ENCODE measurements at places on chromosomes 5 and 9.

DNA sequence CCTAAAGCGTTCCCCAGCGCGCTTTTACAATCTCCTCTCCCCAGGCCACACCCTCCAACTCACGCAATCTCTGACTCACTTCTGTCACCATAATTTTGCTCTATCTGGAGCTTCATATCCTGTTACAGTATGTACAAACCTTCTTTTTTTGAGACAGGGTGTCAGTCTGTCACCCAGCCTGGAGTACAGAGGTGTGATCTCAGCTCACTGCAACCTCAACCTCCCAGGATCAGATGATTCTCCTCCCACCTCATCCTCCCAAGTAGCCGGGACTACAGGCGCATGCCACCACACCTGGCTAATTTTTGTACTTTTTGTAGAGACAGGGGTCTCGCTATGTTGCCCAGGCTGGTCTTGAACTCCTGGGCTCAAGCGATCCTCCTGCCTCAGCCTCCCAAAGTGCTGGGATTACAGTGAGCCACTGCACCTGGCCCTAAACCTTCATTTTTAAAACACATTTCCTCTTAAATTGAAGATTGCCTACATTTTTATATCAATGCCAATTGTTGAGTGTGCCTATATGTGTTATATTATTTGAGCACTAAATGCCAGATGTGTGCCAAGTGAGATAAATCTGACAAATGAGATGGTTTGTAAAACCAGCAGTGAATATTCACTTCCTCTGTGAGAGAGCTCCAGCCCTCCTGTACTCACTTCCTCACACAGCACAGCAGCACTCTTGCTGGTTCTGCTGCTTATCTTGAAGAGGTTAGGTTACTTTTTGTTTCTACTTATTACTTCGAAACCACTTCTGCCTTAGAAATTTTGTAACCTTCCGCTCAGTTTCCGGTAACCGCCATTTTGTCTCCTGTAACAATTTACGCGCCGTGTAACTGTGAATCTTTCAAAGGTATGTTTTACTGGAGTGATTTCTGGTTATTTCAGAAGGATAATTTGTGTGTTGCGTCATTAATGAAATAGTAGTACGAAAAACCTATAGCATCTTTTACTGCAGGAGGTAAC, 57.9 kb downstream of the DOCK8 start:
- DNase-seq: no peak

- no peak for DNase-seq
Observed at GRCh38 chr5:57953792-57954191, 471.2 kb upstream of the ACTBL2 start.

GRCh38 chr9:76552181-76552580, 93.2 kb downstream of the GCNT1 start:
- no peak for DNase-seq

DNA sequence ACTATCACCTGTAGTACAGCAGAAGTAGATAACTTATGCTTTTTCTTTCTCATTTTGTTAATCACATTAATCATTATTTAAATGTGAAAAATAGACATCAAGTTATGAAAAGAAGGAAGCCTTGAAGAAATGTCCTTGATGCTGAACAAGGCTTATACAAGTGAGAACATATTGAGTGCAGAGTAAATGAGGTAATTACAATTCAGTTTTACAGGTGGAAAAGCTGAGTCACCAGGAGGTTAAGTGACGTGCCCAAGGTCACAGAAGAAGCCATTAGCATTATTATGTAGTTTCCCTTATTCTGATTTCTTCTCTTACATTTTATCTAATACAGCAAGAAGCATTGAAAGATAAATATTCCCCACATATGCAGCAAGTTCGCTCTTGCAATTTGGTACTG, 998.5 kb upstream of the CDH6 start:
- peak; percentile 99 for DNase-seq

- DNase-seq: no peak
Observed at GRCh38 chr5:175851311-175851710, 20.1 kb upstream of the CPLX2 start.

DNA sequence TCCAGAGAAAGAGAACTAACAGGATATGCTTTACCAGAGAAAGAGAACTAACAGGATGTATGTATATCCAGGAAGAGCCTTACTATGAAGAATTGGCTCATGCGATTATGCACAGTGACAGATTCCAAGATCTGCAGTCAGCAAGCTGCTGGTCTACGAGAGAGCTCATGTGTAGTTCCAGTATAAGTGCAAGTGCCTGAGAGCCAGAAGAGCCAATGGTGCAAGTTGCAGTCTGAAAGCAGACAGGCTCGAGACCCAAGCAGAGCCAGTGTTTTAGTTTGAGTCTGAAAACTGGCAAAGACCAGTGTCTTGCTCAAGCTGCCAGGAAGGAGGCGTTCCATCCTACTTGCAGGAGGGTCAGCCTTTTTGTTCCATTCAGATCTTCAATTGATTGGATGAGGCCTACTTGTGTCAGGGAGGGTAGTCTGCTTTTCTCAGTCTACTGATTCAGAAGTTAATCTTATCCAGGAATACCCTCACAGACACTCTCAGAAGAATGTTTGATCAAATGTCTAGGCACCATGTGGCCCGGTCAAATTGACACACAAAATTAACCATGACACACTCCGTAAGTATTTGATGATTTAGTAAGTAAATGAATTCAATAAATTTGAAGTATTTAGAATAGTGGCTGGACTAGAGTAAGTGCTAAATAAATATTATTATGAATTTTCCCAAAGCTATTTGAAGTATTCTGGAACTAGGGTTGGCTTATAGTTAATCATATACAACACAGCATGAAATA, 372.1 kb upstream of the SGCD start:
- DNase-seq: no peak

GRCh38 chr5:140882591-140882899, 621 bp downstream of the PCDHA13 start:
- peak; percentile 87 for DNase-seq

DNA sequence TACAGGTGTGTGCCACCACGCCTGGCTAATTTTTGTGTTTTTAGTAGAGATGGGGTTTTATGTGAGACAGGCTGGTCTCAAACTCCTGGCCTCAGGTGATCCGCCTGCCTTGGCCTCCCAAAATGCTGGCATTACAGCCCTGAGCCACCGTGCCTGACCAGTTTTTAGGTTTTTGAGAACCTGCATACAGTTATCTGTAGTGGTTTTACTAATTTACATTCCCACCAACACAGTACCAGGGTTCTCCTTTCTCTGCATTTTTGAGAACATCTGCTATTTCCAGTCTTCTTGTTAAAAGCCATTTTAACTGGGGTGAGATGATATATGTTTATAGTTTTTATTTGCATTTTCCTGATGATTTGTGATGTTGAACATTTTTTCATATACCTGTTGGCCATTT, 12.8 kb downstream of the DMXL1 start:
- DNase-seq: no peak

- no peak for DNase-seq
Observed at GRCh38 chr9:73148447-73148937, 3.2 kb upstream of the ANXA1 start.

GRCh38 chr9:85884256-85884655, 56.7 kb upstream of the NAA35 start:
- DNase-seq: no peak

- DNase-seq: no peak
Observed at GRCh38 chr5:135492319-135492626, 40.1 kb upstream of the TIFAB start.

GRCh38 chr5:96775050-96775449, 32.7 kb downstream of the ERAP1 start:
- DNase-seq: no peak

DNA sequence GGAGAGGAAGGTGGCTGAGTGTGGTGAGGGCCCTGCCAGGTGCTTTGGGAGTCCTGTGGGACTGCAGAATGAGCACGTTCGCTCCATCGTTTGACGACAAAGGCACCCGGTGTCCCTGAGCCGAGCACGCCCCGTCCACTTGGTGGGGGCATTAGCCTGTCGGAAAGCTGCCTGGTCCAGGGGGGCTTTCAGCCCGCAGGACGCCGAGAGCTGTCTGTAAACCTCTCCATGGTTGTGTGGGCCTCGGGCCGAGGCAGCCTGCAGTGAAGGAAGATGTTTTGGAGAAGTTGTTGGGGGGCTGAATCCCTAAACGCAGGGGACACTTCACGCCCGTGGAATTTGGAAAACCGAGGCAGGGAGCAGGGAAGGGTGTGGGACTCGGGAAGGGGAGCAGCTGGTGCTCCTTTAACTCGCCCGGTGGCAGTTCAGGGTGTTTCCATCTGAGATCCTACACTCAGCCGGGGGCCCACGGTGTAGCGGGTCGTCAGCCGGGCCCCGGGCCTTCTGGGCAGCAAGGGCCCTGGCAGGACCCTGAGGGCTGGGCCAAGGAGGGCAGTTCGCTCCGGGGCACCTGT, 53.8 kb downstream of the MRPL36 start:
- no peak for DNase-seq

DNA sequence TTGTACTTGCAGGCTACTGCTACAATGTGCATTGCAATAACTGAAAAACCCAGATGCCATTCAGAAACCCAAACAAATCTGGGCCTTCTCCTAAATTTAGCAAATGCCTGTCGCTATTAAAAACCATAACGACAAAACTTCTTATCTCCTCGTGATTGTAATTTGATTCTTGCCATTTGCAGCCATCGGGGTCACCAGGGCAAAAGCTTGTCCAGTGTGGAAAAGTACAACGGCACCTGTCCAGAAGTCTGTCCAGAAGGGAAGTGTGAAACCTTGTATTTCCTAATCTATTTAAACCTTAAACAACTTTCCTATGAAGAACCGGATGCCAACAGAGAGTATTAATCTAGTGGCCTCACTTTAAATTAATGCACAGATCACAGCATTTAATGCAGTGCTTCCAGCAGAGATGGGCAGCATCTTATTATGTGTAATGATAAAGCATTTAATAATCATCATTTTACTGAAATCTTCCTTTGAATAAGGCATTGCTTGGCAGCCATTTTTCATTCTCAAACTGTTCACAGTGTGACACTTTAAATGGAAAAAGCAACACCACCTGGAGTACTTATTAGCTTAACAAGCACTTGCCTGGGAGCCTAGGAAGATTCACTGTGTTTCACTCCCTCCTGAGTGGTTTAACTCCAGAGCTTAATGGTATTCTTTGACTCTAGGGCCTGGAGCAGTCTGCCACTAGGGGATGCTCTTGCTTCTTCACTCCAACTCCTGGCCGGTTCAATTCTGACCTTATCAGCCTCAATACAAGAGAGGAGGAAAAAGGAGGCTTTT, 4.9 kb upstream of the C7 start:
- peak; percentile 92 for DNase-seq

DNA sequence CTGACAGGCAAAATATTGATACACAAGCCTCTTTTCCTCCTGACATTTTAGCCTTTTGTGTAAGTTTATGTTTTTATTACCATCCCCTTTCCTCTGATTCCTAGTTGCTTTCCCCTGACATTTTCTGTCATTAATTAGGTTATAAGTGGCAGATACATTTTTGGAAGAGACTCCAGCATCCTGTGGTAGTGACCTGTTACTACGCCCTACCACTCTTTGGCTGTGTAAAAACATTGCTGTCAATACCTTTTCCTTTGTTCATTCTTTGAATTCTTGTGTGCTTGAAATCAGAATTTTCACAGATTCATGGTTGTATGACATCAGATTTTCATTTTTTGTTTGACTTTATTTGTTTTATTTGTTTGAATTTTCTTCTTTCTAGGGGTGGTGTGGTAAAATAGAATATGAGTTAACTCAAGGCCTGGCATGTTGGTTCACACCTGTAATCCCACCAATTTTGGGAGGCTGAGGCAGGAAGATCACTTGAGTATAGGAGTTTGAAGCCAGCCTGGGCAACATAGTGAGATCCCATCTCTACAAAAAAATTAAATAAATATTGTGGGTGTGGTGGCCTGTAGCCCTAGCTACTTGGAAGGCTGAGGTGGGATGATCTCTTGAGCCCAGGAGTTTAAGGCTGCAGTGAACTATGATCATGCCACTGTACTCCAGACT, 43.4 kb downstream of the UBE2R2 start:
- no peak for DNase-seq

DNA sequence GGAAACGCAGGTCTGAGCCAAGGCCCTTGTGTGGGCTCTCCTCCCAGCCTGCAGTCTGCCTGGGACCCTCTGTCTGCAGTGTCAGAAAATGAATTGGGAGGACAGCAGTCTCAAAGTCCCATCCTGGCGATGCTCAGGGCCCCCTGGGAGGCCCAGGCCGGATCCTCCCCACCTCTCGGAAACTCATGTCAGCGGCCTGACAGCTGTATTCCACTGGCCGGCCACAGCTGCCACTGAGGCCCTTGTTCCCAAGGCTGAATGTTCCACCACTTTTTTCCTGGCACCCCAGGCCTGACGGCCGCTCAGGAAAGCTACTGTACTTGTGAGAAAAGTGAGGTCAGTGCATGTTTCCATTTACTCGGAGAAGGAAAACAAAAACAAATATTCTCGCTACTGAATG, 180.0 kb downstream of the FGF18 start:
- no peak for DNase-seq

GRCh38 chr5:157193699-157194424, 13.2 kb downstream of the ITK start:
- no peak for DNase-seq

GRCh38 chr9:16535555-16535954, 334.9 kb downstream of the BNC2 start:
- DNase-seq: no peak

DNA sequence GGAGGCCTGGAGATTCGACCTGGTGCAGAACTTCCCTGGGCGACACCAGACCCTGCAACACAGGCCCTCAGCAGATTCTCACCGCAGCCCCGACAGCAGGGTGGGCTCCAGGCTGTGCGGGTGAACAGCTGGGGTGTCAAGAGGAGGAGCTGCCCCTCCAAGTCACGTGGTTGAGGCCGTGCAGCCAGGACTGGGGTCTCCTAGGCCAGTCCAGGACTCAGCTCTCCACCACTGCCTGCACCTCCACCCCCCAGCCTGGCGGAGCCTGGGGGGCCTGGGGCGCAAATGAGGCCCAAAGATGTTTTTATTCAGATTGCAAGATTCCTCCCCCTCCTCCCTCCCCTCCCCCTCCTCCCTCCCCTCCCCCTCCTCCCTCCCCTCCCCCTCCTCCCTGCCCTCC, 9.2 kb upstream of the AGPAT2 start:
- no peak for DNase-seq

DNA sequence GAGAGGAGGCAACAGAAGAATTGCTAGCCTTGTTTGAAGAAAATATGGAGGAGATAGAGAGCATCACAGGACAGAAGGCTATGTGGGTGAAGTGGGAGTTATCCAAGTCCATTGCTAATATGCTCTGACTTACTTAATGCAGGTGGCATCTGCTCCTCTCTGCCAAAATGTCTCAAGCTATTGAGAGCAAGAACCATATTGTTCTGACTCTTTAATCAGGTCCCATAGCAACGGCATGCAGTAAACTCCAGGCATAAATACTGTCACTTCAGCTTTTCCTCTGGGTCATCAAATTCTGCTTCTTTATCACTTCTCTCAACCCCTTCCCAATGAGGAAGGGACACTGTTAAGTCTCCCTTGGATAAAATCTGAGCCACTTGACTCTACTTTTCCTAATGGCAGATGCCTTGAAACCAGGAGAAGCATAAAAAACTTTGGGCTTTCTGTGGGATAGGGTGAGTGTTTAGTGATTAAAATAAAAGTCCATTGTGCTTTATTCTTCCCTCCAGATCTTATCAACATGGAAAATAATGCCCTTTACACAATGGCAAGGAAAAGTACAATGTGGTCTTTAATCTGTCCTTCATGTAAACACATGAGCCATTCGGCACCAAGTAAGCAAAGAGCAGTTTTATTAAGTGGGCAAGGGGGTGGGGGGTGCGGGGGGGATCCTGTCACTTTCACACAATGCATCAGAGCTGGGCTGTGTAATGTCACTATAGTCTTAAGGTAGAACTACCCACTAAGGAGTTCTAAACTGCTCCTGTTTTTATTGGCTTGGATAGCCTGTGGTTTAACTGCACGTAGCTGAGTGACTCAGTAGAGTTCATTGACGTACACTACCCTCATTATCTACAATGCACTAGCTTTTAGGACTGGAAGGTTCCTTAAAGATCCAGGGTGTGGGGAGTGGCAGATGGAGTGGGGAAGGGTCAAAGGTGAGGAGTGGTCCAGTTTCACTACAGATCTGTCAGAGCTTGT, 71.0 kb upstream of the TARS1 start:
- DNase-seq: no peak
